ENCODE measurements at places on chromosomes 3 and 15.

GRCh38 chr3:29168696-29169095, 112.2 kb upstream of the RBMS3 start:
- DNase-seq = no peak

DNA sequence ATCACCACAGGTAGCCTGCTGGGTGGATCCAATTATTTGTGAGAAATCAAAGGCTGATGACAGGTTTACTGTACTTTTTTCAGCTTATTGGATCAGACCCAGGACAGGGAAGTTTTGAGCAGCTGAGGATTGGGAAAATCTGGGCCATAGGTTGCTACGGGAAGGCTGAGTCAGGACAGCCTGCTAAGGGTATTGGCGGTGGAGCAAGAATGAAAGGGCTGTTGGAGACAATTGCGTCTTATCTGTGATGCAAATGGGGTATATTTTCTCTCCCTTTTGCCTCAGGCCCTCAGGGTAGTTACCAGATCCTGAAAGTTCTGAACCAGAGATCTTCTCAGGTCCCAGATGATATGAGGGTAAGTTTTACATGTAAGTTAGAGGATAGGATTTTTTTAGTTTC, 317.7 kb downstream of the EDEM1 start:
- DNase-seq = no peak

GRCh38 chr3:172877011-172877410, 126.5 kb downstream of the ECT2 start:
- no peak for DNase-seq

- peak; percentile 60 for DNase-seq
Observed at GRCh38 chr3:128698211-128699047, 27.6 kb upstream of the RAB7A start.

DNA sequence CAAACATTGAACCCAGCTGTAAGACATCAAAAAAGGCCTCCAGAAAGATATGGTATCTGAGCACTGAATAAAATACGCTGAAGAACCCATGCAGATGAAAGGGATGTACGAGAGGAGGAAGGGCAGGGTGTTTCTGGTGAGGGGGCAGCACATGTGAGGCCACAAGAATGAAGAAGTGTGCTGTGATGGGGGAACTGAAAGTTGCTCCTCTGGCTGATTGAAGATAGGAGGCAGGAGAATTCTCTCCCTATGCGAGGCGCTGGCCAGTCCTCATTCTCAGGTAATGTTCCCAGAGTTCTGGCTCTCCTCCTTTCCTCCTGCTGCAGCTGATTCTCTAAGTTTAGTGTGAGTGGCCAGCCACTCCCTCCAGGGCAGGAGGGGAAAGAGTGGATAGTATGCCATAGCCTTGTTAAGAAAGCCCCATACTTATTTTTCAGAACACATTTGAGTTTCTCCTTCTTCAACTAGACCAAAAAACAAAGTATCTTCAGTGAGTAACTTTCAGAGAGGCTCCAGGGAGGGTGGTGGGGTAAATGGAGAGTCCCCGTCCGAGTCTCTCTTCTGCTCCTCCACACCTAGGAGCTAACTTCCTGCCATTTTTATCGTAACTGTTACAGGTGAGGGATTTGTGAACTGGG, 26.9 kb upstream of the MYO1E start:
- peak; percentile 16 for DNase-seq

DNA sequence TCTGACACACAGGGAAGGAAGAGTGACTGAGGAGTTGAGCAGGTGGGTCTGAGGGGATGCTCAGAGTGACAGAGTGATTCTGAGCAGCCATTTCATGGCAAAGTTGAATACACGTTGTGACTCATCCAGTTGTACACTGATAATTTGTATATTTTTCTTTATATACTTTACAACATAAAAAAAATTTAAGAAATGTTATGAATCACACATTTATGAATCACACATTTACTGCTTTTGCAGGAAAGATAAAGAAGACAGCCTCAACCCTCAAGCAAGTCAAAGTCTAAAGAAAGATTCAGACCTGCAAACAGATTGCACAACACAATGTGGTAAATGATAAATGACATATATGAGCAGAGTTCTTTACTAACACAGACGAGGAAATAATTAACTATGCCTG, 21.0 kb upstream of the CHMP2B start:
- DNase-seq = no peak

GRCh38 chr15:88023914-88024313, 232.6 kb downstream of the NTRK3 start:
- DNase-seq = no peak

DNA sequence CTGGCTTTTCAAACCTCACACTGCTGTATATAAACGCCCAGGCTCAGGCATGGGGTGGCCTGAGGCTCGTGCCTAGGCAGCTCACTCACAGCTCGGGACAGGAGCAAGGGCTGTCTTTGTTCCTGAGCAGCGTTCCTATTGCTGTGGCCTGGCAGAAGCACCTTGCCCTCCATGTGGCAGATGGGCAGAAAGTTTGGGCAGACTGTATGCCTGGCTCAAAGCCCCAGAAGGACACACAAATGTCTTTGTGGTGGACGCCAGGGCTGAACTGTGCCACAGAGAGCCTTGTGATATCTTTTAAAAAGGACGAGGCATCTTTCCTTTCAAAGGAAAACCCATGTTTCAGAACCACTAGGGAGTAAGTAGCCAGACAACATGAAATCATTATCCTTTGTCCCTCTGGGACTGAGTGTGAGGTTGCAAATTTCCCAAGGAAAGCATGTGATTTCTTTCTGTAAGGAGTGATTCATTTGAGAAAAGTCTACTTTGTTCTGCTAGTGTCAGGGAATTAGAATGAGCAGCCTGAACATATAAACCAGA, 29.3 kb upstream of the UBE2E1 start:
- no peak for DNase-seq

DNA sequence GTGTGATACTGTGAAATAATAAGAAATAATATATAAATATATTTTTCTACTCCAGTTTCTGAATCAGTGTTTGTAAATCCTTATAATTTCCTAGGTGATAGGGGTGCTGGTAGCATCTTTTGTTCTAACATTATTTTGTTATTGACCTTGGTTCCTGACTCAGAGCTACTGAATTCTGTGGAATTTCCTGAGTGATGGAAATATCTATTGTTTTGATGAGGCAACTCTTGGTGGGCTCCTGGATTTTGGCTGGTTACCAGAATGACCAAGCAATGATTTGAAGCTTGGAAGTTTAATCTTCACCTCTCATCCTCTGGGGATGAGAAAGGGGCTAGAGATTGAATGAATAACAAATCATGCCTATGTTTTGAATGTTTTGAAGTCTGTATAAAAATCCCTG, 377.3 kb downstream of the LPP start:
- peak; percentile 18 for DNase-seq

DNA sequence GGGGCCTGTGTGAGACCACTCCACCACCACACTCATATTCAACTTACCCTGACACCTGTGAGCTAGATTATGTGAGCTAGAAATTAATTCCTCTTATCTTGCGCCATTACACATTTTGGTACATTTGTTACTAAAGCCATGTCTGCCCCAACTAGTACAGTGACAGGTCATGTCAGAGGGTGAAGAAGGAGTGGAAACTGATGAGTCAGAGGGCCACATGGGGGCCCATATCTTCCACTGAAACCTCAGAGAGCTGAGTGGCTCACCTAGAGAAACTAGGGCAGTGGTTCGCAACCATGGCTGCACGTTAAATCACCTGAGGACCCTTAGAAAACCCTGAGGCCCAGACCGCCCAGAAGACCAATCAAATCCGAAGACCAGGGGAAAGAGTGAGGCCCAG, 15.7 kb upstream of the MEF2A start:
- DNase-seq = no peak

DNA sequence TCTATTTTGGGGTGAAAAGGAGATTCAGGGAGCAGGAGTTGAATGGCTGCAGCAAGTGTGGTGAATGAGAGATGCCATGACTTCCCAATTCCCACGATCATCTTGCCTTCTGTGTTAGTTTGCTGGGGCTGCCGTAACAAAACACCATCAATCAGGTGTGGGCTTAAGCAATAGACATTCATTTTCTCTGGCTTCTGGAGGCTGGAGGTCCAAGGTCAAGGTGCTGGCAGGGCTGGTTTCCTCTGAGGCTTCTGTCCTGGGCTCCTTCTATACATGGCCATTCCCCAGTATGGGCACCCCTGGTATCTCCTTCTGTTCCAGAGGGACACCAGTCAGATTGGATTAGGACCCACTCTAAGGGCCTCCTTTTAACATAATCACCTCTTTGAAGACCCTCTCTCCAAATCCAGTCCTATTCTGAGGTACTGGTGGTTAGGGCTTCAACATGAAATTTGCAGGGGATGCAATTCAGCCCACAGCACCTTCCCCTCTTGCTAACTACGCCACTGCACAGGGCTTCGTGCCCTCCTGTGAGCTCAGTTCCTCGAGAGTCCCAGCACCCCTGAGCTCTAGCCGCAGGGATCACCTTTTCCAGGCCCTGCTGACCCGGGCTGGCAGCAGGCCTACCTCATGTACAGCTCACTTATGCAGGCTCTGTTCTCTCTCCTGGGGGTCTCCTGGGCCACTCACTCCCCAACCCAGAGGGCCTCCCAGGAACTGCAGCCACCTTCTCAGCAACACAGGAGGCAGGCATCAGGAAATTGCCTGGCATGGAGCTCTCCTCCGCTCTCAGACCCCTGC, 37.3 kb upstream of the SLC6A11 start:
- no peak for DNase-seq

- DNase-seq = no peak
Observed at GRCh38 chr3:133393204-133393603, 6.7 kb upstream of the BFSP2 start.

DNA sequence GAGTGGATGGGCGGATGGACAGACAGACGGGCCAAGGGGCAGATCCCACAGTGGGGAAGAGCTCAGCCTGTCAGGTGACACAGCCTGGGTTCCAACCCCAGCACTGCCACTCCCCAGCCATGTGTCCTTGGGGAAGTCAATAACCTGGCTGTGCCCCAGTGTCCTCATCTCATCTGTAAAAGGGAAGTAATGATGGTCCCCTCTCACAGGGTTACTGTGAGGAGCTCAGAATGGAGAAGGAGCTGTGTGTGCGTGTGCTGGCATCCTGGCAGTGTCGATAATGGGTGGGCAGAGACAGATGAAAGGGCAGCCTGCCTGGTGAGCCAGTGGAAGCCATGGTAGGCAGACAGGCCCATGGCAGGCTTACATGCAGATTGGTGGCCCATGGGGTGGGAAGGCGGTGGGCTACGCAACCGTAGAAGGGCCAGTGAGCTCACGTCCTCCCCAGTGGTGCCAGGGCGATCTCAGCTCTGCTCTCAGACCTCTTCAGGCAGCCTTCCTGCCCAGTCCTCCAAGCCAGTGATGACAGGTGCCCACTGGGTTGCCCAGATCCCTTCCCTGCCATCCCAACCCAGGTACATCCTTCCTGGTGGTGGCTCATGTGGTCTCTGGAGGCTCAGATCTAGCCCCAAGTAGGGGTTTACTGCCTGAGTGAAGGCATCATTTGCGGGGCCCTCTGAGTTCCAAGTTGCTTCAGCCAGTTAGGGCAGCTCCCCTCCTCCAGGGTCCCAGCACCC, 2.3 kb upstream of the DNAJB8 start:
- no peak for DNase-seq

DNA sequence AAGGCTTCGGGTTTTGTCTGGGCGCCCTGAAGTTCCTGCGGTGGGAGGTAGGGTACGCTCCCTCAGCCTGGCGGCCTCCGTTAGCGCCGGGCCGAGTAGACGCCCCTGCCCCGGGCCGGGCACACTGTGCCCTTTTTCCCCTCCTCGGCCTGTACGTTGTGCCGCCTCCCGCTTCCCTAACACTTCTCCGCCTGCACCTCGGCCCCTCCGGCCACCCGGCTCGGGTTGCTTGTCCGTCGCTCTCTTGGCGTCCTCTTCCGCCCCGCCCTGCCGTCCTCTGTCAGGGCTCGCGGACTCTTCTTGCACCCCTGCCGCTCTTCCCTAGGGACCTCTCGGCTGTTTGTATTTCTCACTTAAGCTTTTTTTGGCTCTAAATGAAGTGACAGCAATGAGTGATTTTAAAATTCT, 384 bp downstream of the KNL1 start:
- DNase-seq = peak; percentile 58

DNA sequence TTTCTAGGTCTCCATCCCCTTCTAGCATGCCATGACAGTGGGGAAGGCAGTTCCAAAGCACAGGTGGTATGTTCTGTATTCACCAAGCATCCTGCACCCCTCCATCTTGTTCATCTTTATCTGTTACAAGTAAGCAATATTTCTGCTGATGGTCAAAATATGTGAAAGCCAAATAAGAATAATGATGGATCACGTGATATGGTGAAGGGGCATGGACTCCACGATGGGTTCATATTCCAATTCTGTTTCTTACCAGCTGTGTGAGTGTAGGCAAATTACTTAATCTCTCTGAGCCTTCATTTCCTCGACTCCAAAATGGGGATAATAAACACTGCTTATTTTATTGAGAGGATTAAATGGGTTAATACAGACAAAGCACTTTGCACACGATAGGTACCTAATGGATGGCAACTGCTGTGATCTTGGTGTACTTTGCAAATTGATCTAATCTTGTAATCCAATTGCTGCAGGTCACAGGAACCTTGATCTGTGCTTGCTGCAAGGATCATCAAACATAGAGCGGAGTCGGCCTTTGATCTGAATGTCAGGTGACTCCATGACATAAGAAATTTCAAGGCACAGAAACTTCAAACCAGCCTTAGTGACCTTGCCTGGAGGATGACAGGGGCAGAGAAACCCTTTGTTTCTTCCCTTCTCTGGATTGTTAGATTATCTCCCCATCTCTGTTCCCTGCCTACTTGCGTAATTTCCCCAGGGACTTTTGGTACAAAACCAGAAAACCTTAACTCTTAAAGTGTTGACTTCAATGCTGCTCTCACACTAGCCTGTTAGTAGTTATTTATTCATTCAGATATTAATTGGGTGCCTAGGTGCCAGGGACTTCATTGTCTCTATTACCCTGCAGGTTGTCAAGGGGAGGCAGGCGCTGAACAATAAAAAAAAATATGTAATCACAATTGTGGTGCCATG, 25.8 kb downstream of the SIAH2 start:
- peak; percentile 83 for DNase-seq

DNA sequence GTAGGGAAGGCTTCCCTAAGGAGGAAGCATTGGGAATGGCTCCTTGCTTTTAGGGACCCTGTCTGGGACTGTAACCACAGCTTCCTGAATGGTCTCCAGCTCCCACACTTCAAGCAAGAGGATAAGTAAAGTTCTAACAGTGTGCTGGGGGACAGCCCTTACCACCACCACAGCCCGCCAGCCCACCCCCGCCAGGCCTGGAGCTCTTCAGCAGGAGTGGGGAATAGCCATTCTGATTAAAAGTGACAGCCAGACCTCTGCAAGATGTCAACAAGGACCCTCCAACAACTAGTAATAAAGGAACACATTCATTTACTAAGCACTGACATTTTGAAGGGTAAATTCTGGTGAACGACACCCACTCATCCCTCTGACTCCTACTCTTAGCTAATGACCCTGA, 49.4 kb downstream of the CPN2 start:
- no peak for DNase-seq

All from adrenal gland (tissue), 19 donors.